ENCODE measurements at places on chromosomes 3 and 15.

DNA sequence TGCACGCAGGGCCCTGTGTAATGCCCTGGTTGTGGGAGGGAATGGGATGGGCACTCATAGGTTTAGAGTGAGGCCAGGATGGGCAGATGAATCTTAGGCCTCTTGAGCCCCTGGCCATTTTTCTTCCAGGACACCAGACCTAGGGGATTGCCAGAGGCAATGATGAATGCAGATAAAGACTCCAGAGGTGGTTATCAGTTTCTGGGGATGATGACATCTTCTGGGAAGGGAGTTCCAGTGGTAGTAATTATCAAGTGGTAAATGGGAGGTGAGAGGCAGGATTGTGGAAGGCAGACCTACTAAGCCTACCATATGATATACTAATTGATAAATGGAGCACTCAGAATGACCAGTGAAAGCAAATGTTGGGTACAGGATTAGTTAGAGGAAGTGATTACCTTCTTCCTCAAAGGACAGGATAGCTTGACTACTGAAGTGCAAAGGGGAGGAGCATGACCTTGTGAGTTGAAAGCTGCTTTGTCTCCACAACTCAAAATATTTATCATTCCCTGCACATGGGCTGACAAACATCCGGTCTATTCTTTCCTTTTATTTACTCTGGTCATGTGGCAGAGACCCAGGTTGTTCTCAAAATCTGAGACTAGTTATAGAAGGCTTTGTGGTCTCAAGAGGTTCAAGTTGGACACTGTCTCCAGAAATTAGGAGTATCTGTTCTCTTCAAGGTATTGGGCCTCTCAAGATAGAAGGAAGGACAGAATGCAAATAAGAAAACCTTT lies 10.2 kb upstream of the MAPK6 start:
- peaks cover 35% of the 10 kb centered on the region for H3K4me1 ChIP-seq
- no peak overlapping the region for H3K4me3 ChIP-seq
- H3K27ac ChIP-seq: no peak overlapping the region

DNA sequence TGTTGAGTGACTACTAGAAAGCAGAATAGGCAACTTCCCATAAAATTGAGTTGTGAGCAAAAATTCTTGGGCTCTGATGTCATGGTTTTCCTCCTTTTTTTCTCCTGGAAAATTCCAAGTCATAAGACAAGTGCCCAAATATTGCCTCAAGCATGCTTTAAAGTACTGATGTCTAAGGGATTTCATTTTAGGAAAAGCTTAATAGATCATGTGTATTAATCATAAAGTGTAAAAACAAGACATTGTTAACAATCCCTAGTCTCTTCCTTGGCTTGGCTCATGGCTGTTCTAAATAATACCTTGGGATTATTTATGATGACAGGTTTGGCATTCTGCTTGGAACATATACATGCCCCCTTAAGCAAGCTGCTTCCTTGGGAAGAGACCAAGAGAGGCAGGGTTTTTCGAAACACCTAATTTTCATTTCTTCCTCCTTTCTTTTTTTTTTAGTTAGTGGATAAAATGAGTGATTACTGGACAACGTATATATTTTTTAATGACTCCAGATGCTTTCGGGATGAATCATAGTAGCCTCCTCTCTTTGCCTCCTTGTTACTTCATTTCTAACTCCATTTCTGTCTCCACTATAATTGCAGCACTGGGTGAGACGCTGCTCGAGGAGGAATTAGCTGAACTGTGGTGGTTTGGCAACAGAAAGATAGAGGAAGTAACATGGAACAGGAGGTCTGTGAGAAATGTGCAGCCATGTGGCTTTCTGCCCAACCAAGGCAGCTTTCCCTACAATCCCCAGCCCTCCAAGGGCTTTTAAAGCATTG lies 104.9 kb downstream of the TPRG1 start:
- peaks cover 14% of the 10 kb centered on the region for H3K4me1 ChIP-seq
- no peak overlapping the region for H3K27ac ChIP-seq
- no peak overlapping the region for H3K4me3 ChIP-seq
- no peak for DNase-seq

- peak overlapping the region; percentile 13 for H3K27ac ChIP-seq
- no peaks in the 10 kb centered on the region for H3K27me3 ChIP-seq
- H3K4me1 ChIP-seq: peaks cover 10% of the 10 kb centered on the region
These were observed 32.6 kb downstream of the CCNB2 start for GRCh38 chr15:59137566-59137965.

GRCh38 chr3:165521131-165521871 lies 315.9 kb downstream of the BCHE start:
- H3K27me3 ChIP-seq: no peaks in the 10 kb centered on the region
- no peak overlapping the region for H3K4me3 ChIP-seq
- no peaks in the 10 kb centered on the region for H3K4me1 ChIP-seq
- no peak for DNase-seq
- H3K36me3 ChIP-seq: no peaks in the 10 kb centered on the region

DNA sequence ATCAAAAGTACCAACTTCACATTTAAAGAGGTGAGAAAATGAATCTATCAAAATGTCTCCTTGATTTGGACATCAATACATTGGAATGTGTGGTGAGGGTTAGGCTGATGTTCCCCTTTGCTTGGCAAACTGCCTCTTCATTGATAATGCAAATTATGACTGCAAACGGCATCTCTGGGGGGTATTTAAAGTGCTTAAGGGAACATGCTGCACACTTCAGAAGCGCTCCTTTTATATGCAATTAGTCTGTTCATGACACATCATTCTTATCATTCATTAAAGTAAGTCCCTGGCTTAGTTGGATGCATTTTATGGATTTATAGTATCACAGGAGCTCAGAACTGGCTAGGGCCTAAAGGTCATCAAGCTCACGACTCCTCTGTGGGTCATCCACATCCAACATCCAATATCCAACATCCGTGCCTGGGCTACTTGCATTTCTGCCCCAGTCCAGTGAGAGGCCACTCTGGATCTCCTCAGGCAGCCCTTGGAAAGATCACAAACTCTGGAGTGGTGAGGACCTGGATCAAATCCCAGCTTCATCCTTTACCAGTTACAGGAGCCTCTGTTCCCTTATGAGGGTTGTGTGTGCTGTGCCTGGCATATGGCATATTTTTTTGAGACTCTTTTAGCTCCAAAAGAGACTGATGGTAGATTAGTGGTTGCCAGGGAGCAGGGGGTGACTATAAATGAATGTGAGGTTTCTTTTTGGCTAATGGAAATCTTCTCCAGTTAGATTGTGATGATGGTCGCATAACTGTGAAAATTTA lies 136.8 kb upstream of the FOXB1 start:
- no peaks in the 10 kb centered on the region for H3K36me3 ChIP-seq
- H3K27ac ChIP-seq: no peak overlapping the region
- H3K4me1 ChIP-seq: no peaks in the 10 kb centered on the region
- H3K27me3 ChIP-seq: peaks cover 12% of the 10 kb centered on the region
- no peak for DNase-seq

DNA sequence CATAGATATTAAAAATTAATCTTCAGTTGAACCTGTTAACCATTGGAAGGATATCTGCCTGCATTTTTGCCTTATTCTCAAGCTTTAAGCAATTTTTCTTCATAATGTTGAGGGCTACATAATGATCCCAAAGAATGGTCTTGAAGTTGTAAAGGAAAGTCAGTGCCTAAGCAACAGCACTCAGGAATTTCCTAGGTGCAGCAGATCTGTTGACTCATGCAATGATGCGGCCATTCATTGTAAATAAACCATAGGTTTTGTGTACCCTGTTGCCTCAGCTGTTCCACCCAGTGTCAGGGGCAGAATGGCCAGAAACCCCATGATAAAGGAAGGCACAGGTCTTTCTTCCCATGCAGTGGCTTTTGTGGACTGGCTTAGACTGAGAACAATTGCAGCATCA lies 78.4 kb upstream of the TRIM42 start:
- H3K4me1 ChIP-seq: no peaks in the 10 kb centered on the region
- no peak for DNase-seq
- no peak overlapping the region for H3K4me3 ChIP-seq

GRCh38 chr3:37852097-37852496 lies 9.6 kb upstream of the CTDSPL start:
- H3K27me3 ChIP-seq: peaks cover 9% of the 10 kb centered on the region
- no peaks in the 10 kb centered on the region for H3K4me1 ChIP-seq
- H3K36me3 ChIP-seq: no peaks in the 10 kb centered on the region
- no peak overlapping the region for H3K27ac ChIP-seq
- no peak for DNase-seq
- no peak overlapping the region for H3K4me3 ChIP-seq

DNA sequence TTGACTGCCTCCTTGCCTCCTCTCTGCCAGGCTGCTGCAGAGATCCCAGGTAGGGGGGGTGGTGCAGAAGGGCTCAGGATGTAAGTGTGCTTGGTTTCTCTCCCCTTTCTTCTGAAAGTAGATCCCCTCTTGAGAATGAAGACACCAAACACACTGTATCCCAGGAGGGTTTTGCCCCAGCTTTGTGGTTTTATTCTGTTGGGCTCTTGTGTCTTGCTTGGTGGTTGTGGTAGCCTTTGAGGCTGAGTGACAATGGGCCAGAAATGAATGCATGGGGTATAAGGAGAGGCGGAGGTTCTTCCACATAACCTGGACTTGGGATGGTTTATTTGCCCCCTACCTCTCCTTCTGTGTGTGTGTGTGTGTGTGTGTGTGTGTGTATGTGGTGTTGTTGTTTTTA lies 5.7 kb downstream of the PDIA5 start:
- no peak overlapping the region for H3K27ac ChIP-seq
- H3K4me3 ChIP-seq: no peak overlapping the region
- peaks cover 14% of the 10 kb centered on the region for H3K4me1 ChIP-seq
- peaks cover 2% of the 10 kb centered on the region for H3K27me3 ChIP-seq

DNA sequence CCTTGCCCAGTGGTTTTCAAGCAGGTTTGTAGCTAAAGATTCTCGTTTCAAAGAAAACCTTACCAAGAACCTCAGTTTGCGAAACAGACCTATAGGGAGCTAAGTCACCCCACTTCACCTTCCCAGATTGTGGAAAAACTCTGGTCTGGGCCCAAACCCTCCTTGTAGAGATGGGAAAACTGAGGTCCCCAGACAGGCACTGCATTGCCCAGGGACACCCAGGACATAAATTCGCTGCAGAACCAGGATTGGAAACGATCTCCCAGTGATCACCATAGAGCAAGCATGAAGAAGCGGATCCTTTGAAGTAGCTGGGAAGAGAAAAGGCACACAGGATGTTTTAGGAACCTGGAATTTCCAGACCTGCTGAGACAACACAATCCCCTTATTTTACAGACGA lies 85.6 kb upstream of the PIAS1 start:
- peak overlapping the region; percentile 72 for H3K4me3 ChIP-seq
- peaks cover 21% of the 10 kb centered on the region for H3K27me3 ChIP-seq
- H3K36me3 ChIP-seq: no peaks in the 10 kb centered on the region
- peaks cover 11% of the 10 kb centered on the region for H3K4me1 ChIP-seq
- DNase-seq: no peak

DNA sequence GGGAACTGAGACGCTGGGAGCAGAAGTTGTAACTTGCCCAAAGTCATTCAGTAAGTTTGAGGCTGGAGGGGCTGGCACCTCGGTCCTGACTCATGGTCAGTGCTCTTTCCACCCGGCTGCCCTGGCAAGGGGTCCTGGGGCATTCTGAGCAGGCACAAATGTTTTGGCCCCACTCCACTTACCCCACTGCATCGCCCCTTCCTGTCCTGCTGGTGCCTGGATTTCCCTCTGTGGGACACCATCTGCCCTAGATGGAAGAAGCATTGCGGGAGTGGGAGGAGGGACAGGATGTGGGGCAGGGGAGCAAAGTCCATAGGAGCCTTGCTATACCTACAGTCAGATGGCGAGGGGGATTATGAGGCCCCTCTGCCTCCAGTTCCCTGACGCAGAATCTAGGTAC lies 4.5 kb downstream of the CORO2B start:
- H3K36me3 ChIP-seq: no peaks in the 10 kb centered on the region
- no peaks in the 10 kb centered on the region for H3K27me3 ChIP-seq
- no peak overlapping the region for H3K27ac ChIP-seq
- no peak for DNase-seq

- H3K36me3 ChIP-seq: peaks cover 2% of the 10 kb centered on the region
- H3K4me1 ChIP-seq: peaks cover 6% of the 10 kb centered on the region
- H3K27ac ChIP-seq: no peak overlapping the region
These were observed 1.1 kb upstream of the GK5 start for GRCh38 chr3:142226474-142226873.

DNA sequence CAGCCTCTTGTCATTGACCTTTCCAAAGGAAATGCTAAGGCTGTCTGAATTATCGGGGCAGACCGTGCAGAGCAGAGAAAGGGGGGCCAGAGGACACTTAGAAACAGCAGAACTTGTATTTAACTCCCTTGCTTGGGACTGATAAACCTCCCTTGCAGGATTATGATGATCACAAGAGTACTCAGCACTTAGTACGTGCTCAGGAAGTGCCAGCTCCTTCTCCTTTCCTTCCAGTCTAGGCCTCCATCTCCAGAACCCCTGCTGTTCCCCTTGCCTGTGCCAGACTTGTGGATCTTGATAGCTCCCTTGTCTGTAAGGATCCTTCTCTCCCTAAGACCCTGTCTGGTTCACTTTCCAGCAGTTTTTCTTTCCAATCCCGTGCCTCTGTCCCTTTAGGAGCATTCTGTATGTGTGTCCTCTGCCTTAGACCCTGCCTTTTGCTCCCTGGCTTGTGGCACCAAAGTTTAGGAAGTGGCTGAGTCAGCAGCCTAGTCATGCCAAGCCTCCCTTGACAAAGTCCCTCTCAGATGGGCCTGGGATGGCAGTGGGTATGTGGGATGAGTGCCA lies 747 bp downstream of the SORD start:
- peaks cover 27% of the 10 kb centered on the region for H3K4me1 ChIP-seq
- no peak for DNase-seq
- no peak overlapping the region for H3K27ac ChIP-seq
- H3K4me3 ChIP-seq: peak overlapping the region; percentile 89
- H3K36me3 ChIP-seq: peaks cover 3% of the 10 kb centered on the region

- peak overlapping the region; percentile 88 for H3K4me3 ChIP-seq
- no peaks in the 10 kb centered on the region for H3K27me3 ChIP-seq
- no peak for DNase-seq
- peaks cover 10% of the 10 kb centered on the region for H3K36me3 ChIP-seq
- peak overlapping the region; percentile 72 for H3K27ac ChIP-seq
These were observed 1.2 kb downstream of the UBP1 start for GRCh38 chr3:33438881-33439545.

DNA sequence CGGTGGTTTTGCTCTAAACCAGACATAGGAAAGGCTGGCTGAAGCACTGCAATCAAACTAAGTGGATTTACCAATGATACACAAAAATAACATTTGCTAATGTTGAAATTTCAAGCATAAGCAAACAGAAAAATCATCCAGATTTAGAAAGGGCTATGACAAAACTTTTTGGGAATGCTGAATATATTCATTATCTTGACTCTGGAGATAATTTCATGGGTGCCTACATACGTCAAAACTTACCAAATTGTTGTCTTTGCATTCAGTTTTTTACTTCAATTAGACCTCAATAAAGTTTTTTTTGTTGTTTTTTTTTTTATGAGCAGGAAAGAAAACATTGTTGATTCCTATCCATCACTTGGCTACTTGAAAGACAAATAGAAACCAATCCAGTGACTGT lies 140.8 kb downstream of the NR2E3 start:
- peaks cover 24% of the 10 kb centered on the region for H3K36me3 ChIP-seq
- H3K4me1 ChIP-seq: no peaks in the 10 kb centered on the region
- no peak overlapping the region for H3K27ac ChIP-seq
- DNase-seq: no peak
- no peak overlapping the region for H3K4me3 ChIP-seq

- H3K27me3 ChIP-seq: peaks cover 2% of the 10 kb centered on the region
- H3K27ac ChIP-seq: no peak overlapping the region
- H3K4me3 ChIP-seq: no peak overlapping the region
- DNase-seq: no peak
These were observed 8.3 kb downstream of the CPA3 start for GRCh38 chr3:148873270-148873927.
